ENCODE measurements at places on chromosomes 16 and 17. TPM values are rescaled to one million over a fixed set of nuclear protein-coding genes. Genes with fewer than 3 reads are reported as not detected.

HOXB2 gene
- 3.4 TPM for total RNA-seq

ZACN gene
- total RNA-seq, result not detected

KRTAP2-2 gene
- total RNA-seq, result not detected

OR1A1 gene
- not detected for total RNA-seq

CX3CL1 gene
- not detected for total RNA-seq

C17orf78 gene
- not detected for total RNA-seq

MYADML2 gene
- not detected for total RNA-seq

MYH13 gene
- total RNA-seq, result not detected

ST6GALNAC1 gene
- total RNA-seq, result 2.1 TPM

GCGR gene
- not detected for total RNA-seq

All from activated CD4-positive, alpha-beta T cell treated with anti-CD3 and anti-CD28 coated beads, Interleukin-2, amount 10 ng/mL, durations not matched to agents 7 days and 5 days (primary cell).